ENCODE measurements at places on chromosomes 1 and 21.
A peak's percentile ranks its signal among the peaks of the same experiment; 100 is the strongest.

- no peak overlapping the region for H3K4me3 ChIP-seq
- H3K27ac ChIP-seq, result no peak overlapping the region
- DNase-seq, result no peak
- peaks cover 22% of the 10 kb centered on the region for H3K27me3 ChIP-seq
These were observed 47.5 kb upstream of the EEIG2 start for GRCh38 chr1:108512239-108513043.

- H3K4me1 ChIP-seq, result peaks cover 79% of the 10 kb centered on the region
- peaks cover 23% of the 10 kb centered on the region for H3K36me3 ChIP-seq
- H3K27me3 ChIP-seq, result no peaks in the 10 kb centered on the region
- no peak overlapping the region for H3K4me3 ChIP-seq
- DNase-seq, result peak; percentile 51
These were observed 86.2 kb downstream of the SLC66A1 start for GRCh38 chr1:19398309-19398760.

GRCh38 chr1:26743426-26744059 is 44.2 kb upstream of the PIGV start:
- DNase-seq, result no peak
- peak overlapping the region; percentile 67 for H3K4me3 ChIP-seq
- H3K4me1 ChIP-seq, result peaks cover 97% of the 10 kb centered on the region
- peaks cover 73% of the 10 kb centered on the region for H3K36me3 ChIP-seq
- no peaks in the 10 kb centered on the region for H3K27me3 ChIP-seq
- H3K27ac ChIP-seq, result peak overlapping the region; percentile 97

GRCh38 chr1:229990326-229990725 is 76.7 kb upstream of the GALNT2 start:
- H3K4me3 ChIP-seq, result no peak overlapping the region
- peaks cover 3% of the 10 kb centered on the region for H3K27me3 ChIP-seq
- no peak overlapping the region for H3K27ac ChIP-seq
- no peaks in the 10 kb centered on the region for H3K36me3 ChIP-seq
- no peaks in the 10 kb centered on the region for H3K4me1 ChIP-seq

- DNase-seq, result peak; percentile 83
- no peak within 1 kb of the TSS for H3K27ac ChIP-seq
- peaks cover 4% of the 10 kb centered on the region for H3K4me1 ChIP-seq
These were observed at the start of gene BMP8A for GRCh38 chr1:39491146-39491921. TSS of gene BMP8A (plus strand) at chr1:39491636. CDS start at chr1:39491992, 356 bp downstream.

- no peaks in the 10 kb centered on the region for H3K36me3 ChIP-seq
- peaks cover 33% of the 10 kb centered on the region for H3K4me1 ChIP-seq
- no peak overlapping the region for H3K27ac ChIP-seq
- H3K4me3 ChIP-seq, result no peak overlapping the region
These were observed 15.1 kb downstream of the PLEKHO1 start for GRCh38 chr1:150164779-150165178.

- H3K36me3 ChIP-seq, result no peaks in the 10 kb centered on the region
- no peak overlapping the region for H3K4me3 ChIP-seq
- H3K27ac ChIP-seq, result no peak overlapping the region
- H3K27me3 ChIP-seq, result no peaks in the 10 kb centered on the region
These were observed 2164.2 kb downstream of the NCAM2 start for GRCh38 chr21:23162198-23162946.

DNA sequence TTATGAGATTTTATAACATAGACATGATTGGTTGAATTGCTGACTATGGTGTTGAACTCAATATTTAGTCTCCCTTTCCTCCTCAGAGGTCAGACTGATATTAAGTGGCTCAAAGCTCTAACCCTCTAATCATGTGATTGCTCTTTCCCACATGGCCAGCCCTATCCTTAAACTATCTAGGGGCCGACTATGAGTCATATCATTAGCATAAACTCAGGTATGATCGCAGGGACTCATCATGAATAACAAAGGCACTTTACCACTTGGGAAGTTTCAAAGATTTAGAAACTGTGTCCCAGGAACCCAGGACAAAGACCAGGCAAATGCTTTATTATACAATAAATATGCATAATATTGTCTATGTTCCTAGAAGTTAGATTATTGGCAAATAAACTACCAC is 894.6 kb upstream of the NEGR1 start:
- no peak for DNase-seq
- no peaks in the 10 kb centered on the region for H3K36me3 ChIP-seq
- no peak overlapping the region for H3K27ac ChIP-seq
- no peaks in the 10 kb centered on the region for H3K4me1 ChIP-seq
- no peak overlapping the region for H3K4me3 ChIP-seq

- no peaks in the 10 kb centered on the region for H3K36me3 ChIP-seq
- H3K4me3 ChIP-seq, result no peak overlapping the region
- no peak for DNase-seq
- no peak overlapping the region for H3K27ac ChIP-seq
These were observed 14.5 kb downstream of the ST6GALNAC5 start for GRCh38 chr1:76881762-76882161.

DNA sequence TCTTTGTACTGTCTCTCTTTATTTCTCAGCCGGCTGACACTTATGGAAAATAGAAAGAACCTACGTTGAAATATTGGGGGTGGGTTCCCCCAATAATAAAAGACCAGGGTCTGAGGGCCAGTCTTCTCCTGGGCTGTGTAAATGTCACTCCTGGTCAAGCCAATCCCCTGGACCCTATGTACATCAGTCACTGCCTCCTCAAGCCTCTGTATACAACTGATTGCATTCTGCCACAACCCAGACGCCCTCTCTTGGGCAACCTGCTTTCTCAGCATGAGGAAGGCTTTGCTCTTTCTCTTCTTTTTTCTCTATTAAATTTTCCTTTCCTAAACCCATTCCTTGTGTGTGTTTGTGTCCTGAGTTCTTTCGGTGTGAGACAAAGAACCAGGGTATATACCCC is 84.1 kb upstream of the SERBP1 start:
- no peak for DNase-seq
- no peak overlapping the region for H3K4me3 ChIP-seq
- H3K27me3 ChIP-seq, result no peaks in the 10 kb centered on the region
- no peak overlapping the region for H3K27ac ChIP-seq
- no peaks in the 10 kb centered on the region for H3K4me1 ChIP-seq

DNA sequence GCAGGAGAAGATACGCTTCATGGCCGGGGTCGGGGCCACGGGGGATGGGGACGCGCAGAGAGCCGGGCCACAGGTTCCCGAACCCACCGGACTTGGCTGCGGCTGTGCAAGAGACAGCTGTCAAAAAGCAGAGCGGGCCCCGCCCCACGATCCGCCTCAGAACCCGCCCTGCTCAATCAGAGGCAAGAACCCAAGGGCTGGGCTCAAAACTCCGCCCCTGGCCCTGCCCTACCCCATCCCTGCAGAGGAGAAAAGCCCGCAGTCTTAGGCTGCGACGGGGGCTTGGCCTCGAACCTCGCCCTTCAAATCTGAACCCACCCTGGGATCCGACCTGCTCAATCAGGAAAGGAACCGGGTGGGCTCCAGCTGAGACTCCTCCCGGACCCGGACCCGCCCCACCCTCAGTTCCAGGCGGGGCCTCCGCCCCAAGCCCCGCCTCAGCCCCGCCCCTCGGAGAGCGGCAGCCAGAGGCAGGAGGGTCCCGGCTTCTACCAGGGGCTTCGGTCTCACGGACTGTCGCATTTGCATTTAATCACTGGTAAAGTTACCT is at the start of gene ANKRD35:
TSS of gene ANKRD35 (minus strand) at position 129 of the 550 bp plus-strand sequence. CDS start at position 21, 108 bp downstream.
- no peaks in the 10 kb centered on the region for H3K36me3 ChIP-seq
- no peak within 1 kb of the TSS for H3K27ac ChIP-seq
- H3K4me3 ChIP-seq, result peak within 1 kb of the TSS; percentile 72
- peaks cover 17% of the 10 kb centered on the region for H3K27me3 ChIP-seq

GRCh38 chr1:40824591-40825434 is 37.4 kb downstream of the CITED4 start:
- H3K4me1 ChIP-seq, result peaks cover 12% of the 10 kb centered on the region
- no peak overlapping the region for H3K27ac ChIP-seq
- H3K4me3 ChIP-seq, result no peak overlapping the region
- no peaks in the 10 kb centered on the region for H3K36me3 ChIP-seq
- no peaks in the 10 kb centered on the region for H3K27me3 ChIP-seq

DNA sequence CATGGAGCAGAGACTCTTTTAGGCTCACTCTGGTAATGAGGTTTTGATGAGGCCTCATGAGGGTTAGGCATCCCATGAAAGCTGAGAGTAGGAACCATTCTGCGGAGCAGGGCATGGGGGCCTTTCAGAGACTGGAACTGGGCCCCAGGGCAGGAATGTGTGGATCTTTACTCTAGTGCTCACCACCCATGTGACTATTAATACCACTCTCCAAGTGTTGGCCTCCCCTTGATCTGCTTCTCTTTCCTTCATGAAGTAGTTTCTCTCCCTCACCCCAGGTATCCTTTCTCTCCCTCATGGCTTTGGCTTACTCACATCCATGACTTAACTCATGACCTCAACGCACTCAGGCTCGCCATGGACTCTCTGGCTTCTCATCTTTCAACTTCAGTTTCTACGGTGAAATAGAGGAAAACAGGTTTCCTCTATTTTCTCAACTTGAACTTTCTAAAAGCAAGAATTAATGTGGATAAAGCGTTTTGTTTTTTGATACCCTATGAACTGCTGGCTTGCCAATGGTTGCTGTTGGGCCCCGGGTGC is 50.5 kb upstream of the GADD45A start:
- H3K27me3 ChIP-seq, result no peaks in the 10 kb centered on the region
- no peak overlapping the region for H3K4me3 ChIP-seq
- H3K36me3 ChIP-seq, result no peaks in the 10 kb centered on the region
- H3K27ac ChIP-seq, result no peak overlapping the region

DNA sequence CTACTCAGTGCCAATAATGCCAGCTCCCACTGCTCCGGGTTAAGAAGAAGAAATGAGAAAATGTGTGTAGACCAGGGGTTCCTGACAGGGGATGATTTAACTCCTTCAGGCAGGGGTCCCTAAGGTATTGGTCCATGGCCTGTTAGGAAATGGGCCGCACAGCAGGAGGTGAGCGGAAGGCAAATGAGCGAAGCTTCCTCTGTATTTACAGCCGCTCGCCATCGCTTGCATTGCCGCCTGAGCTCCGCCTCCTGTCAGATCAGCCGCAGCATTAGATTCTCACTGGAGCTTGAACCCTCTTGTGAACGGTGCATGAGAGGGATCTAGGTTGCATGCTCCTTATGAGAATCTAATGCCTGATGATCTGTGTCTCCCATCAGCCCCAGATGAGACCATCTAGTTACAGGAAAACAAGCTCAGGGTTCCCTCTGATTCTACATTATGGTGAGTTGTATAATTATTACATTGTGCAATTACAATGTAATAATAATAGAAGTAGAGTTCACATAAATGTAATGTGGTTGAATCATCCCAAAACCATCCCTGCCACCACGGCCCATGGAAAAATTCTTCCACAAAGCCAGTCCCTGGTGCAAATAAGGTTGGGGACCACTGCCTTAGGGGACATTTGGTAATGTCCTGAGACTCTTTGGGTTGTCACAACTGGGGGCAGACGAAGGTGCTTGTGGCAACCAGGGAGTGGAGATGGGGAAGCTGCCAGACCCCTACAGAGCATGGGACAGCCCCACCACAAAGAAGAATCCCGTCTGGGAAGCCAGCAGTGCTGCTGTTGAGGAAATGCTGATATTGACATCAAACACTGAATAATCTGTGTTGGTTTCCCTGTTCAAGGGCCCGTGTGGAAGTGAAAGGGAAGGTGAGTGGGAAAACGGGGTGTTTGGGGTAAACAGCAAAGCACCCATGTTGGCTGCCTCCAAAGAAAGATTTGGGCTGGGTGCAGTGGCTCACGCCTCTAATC is 60.8 kb downstream of the DHRS3 start:
- H3K4me3 ChIP-seq, result no peak overlapping the region
- H3K27ac ChIP-seq, result no peak overlapping the region
- H3K36me3 ChIP-seq, result no peaks in the 10 kb centered on the region
- H3K4me1 ChIP-seq, result no peaks in the 10 kb centered on the region
- no peak for DNase-seq

GRCh38 chr1:203791498-203791897 is 3.9 kb upstream of the ZBED6 start:
- no peak overlapping the region for H3K27ac ChIP-seq
- H3K36me3 ChIP-seq, result peaks cover 6% of the 10 kb centered on the region
- no peak overlapping the region for H3K4me3 ChIP-seq
- H3K4me1 ChIP-seq, result peaks cover 7% of the 10 kb centered on the region
- DNase-seq, result no peak

- H3K36me3 ChIP-seq, result no peaks in the 10 kb centered on the region
- no peaks in the 10 kb centered on the region for H3K4me1 ChIP-seq
- H3K27me3 ChIP-seq, result peaks cover 50% of the 10 kb centered on the region
- no peak for DNase-seq
These were observed 1.4 kb downstream of the PDPN start for GRCh38 chr1:13584876-13585611.

DNA sequence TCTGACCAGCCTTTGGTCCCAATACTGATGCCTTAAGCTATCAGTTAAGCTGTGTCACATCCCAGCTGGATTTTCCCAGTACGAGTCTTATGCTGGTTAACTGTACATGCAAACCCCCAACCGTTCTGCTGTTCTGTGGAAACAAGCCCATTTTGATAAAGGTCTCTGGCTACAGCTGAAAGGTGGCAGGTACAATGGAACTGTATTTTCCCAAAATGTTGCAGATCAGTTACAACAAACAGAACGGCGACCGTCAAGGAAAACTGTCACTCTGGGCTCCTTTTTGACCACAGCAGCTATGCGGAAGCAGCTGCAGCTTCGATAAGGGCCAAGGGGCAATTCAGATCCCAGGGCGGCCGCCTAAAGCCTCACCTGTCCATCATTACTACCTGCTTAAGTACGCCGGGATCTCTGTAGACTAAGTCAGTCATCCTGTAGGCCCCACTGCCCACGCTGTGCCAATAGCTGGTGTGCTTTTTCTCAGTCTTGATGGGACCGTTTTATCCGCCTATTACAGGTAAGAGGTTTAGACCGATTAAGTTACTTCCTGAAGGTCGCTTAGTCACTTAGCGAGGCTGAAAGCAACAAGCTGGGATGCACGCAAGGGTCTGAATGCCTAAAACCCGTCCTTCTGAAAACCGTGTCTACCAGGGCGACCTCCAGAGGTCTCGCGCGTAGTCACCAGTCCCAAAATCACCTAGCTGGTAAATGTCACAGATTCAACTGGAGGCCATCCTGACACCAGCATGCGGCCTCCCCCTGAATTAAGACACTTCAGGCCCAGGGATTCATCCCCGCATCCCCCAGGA is 11.1 kb upstream of the RAB42 start:
- peak overlapping the region; percentile 95 for H3K27ac ChIP-seq
- peak overlapping the region; percentile 89 for H3K4me3 ChIP-seq
- H3K27me3 ChIP-seq, result no peaks in the 10 kb centered on the region

DNA sequence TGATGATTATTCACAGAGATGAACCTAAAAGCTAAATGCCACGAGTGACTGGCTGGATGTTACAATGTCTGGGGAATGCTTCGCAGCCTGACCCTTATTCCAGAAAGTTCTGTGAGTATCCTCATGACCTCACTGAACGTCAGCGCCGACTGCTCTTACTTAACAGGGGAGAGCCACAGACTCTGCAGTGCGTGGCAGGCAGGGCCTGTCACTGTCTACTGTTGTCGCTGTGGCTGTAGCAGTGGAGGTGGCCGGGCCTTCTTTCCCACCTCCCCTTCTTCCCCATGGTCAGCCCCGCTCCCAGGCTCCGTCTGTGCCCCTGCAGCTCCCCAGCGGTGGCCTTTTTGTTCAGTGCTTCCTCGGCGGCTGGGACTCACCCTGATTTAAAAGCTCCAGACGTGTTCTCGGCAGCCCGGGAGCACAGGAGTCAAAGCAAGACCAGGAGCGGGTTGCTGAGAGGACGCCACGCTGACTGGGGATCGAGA is 52.2 kb upstream of the TARBP1 start:
- H3K36me3 ChIP-seq, result no peaks in the 10 kb centered on the region
- H3K27ac ChIP-seq, result no peak overlapping the region
- no peak overlapping the region for H3K4me3 ChIP-seq
- H3K4me1 ChIP-seq, result peaks cover 5% of the 10 kb centered on the region
- no peak for DNase-seq

GRCh38 chr1:116314305-116314919 is 58.6 kb upstream of the ATP1A1 start:
- no peak for DNase-seq
- no peaks in the 10 kb centered on the region for H3K27me3 ChIP-seq
- H3K4me3 ChIP-seq, result no peak overlapping the region
- H3K4me1 ChIP-seq, result peaks cover 32% of the 10 kb centered on the region
- no peaks in the 10 kb centered on the region for H3K36me3 ChIP-seq
